ENCODE measurements at places on chromosomes 16 and 17.

GRCh38 chr16:79168321-79168720 is 432.2 kb downstream of the MAF start:
- no peak for DNase-seq

- DNase-seq = no peak
Observed at GRCh38 chr17:61202564-61202963, 197.1 kb upstream of the TBX2 start.

DNA sequence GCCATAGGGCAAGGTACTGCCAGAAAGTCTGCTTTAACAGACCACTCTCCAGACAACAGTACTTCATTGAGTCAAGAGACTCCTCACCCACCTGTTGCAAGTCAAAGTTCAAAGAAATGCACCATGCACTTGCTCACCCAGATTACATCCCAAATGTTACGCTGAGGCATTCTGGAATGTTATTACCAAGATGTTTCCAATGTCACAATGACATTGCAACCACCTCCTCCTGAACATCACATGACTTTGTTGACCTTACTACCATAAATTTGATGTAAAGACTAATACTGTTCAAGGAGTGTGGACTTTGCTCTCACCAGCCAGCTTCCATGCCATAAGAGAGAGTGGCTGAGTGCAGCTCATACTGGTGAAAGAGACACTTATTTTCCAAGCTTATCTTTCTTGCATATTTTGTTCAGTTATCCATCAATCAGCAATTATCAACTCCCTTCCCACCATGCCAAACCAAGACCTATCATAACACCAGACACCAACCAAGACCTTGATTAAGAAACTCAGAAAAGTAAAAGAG is 58.5 kb upstream of the BCAR1 start:
- no peak for DNase-seq

GRCh38 chr16:80092681-80093080 is 448.1 kb upstream of the DYNLRB2 start:
- DNase-seq = no peak

GRCh38 chr16:50881956-50882355 is 140.1 kb downstream of the CYLD start:
- no peak for DNase-seq

DNA sequence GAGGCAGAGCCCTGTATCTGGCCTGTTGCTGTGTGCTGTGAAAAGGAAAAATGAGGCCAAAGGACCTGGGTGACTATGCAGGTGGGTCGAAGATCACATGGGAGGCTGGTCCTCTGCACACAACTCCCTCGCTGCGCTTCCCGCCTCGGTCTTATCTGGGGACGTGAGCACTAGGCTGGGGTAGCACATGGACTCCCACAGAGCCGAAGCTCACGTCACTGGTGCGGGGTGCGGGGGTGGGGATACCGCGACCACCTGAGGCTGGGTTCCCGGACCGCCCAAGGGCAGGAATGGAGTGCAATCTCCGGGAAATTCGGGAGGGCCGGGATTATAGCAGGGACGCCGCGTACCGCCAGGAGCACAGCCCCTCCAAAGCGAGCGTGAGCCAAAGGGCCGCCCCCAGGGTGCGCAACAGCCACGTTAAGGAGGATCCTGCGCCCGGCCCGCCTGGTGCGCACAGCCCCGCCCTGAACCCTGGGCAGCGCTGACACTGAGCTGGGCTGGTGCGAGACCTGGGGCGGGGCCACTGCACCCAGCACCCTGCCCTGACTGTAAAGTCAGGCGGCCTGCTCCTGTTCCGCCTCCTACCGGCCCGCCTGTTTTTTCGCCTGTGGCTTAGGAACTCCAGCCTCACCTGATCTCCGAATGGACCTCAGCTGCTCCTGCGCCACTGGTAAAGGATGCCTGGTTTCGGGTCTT is 4.8 kb downstream of the MT1A start:
- DNase-seq = peak; percentile 59

GRCh38 chr16:83045790-83046189 is 419.0 kb downstream of the CDH13 start:
- no peak for DNase-seq

GRCh38 chr16:4314532-4315185 is 1.2 kb upstream of the GLIS2 start:
- no peak for DNase-seq

DNA sequence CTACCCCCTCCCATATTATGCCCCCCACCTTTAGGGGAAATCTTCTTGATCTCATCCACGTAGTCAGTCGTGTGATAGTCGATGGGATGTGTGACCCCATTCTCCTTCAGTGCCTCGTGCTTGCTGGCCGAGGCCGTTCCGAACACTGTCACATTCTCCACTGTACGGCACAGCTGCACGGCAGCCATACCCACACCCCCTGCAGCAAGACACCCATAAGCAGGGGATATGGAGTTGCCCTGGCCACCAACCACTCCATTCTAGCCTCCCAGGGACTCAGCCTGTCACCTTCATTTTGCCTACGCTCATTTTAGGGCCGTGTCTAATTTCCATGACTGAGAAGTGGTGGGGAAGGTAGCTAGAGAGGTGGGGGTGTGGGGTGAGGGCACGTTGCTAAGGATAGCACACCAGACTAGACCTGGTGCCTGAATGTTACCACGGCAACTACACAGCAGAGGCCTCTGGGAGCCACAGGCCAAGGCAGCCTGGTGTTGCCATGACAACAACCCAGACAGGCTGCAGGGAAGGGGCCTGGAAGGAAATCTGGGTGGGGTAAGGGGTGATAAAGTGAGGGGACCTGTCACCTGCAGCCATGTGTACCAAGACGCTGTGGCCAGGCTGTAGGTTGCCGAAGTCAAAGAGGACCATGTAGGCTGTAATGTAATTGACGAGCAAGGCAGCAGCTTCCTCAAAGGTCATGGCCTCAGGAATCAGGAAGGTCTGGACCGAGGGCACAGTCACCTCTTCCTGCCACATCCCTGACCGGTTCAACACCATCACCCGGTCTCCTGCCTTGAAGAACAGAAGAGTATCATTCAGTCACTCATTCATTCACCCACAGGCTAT is 4.0 kb downstream of the VAT1 start:
- DNase-seq = peak; percentile 74

All from MV-4-11 (cell line).